Activated T-cell treated with anti-CD3 and anti-CD28 coated beads, Interleukin-2, amount 50 U/mL, for 48 hours (primary cell): ENCODE measurements at places on chromosomes 6 and 20.

DNA sequence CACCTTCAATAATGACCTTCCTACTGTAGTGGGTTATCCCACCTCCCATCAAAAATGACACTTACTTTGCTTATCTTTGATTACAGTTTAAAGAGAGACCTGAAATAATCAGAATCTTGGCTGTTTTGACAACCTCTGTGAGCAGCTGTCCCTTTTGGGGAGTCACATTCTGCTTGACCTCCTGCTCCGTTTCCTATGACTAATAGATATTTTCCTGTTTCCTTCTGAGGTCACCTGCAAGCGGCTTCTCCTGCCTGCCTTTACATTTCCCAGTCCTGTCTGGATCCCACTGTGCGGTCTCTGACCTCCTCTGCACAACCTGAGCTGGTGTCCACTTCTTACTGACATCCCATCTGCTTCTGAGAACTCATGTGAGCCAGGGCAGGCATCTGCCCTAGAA, 54.2 kb downstream of the TRAM2 start:
- DNase-seq: no peak

DNA sequence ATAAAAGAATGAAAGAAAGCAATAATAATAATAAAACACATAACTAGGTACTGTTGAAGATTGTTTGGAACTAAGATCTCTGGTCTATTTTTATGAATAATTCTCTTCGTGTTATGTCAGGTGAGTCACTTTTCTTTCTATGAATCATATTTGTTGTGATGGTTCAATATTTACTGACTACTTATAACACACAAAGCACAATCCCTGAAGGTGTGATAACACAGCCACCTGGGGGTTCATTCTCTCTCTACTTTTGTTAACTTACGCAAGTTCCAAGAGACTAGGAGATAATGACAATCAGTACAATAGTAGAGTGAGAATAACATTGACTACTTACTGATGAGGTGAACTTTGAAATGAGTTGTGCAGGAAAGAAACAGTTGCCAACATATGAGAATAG, 149.9 kb downstream of the IBTK start:
- no peak for DNase-seq

DNA sequence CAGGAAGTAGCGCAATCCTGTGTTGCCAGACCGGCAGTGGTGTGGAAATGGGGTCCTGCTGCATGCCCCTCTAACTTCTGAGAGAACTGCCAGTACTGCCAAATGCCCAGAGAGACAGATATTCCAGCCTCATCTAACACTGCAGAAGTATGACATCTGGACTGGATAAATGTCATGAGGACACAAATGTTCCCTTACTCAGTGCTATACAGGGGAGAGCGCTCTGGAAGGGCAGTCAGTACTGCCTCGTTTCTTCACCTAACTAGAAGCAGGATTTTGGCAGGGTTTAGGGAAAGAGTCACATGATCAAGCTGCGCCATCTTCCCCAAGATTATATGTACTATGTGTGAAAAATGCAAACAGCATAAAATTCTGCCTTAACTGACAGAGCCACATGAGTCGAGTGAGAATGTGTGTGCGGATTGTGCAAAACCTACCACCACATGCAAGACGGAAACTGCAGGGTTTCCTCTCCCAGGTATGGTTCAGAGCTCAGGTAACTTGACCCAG, 59.7 kb downstream of the B4GALT5 start:
- no peak for DNase-seq

DNA sequence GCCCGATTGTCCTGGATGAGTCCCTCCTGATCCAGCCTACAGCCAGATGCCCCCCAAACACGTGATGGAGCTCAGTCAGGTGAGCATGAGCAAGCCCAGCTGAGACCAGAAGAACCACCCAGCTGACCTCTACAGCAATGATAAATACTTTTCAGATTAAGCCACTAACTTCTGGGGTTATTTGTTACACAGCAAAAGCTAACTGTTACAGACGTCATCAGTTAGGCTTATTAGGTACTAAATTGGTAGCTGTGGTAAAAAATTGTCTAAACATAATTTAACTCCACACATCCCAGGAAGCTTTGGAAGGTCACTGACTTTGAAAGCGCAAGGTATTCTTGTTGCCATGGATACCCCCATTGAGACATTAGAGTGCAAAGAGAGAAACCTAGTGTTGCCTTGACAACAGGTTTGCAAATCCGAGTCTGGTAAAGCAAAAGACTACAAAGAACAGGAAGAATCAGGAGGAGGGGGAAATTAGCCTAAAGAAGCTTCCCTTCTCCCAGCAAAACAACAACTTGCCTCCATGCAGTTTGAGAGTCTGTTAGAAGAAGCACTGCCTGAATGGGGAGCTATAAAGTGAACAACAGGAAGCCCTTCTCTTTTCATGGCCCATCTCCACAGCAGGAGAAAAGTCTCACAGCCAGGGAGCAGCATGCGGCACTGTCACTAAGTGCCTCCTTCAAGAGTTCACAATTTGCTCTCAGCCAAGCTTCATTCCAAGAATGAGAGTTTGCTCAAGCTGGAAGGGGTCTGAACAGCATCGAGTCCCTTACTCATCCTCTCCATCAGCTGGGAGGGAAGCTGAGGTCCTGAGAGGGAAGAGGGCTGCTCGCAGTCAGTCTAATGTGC, 41.7 kb upstream of the ZNF831 start:
- DNase-seq: peak; percentile 47
